ENCODE measurements at places on chromosomes 5 and 9. TPM values are rescaled to one million over a fixed set of nuclear protein-coding genes. Genes with fewer than 3 reads are reported as not detected.

The MYORG gene
- 2.1 TPM for polyA plus RNA-seq

The OTULINL gene
- 3.5 TPM for polyA plus RNA-seq

The CDX1 gene
- 30.2 TPM for polyA plus RNA-seq

The SCGB3A2 gene
- 2.0 TPM for polyA plus RNA-seq

The FOXI1 gene
- polyA plus RNA-seq, result not detected

The SPINK6 gene
- polyA plus RNA-seq, result not detected

GRCh38 chr9:98823666-98824334, 16.3 kb downstream of the GALNT12 start:
- DNase-seq, result no peak

DNA sequence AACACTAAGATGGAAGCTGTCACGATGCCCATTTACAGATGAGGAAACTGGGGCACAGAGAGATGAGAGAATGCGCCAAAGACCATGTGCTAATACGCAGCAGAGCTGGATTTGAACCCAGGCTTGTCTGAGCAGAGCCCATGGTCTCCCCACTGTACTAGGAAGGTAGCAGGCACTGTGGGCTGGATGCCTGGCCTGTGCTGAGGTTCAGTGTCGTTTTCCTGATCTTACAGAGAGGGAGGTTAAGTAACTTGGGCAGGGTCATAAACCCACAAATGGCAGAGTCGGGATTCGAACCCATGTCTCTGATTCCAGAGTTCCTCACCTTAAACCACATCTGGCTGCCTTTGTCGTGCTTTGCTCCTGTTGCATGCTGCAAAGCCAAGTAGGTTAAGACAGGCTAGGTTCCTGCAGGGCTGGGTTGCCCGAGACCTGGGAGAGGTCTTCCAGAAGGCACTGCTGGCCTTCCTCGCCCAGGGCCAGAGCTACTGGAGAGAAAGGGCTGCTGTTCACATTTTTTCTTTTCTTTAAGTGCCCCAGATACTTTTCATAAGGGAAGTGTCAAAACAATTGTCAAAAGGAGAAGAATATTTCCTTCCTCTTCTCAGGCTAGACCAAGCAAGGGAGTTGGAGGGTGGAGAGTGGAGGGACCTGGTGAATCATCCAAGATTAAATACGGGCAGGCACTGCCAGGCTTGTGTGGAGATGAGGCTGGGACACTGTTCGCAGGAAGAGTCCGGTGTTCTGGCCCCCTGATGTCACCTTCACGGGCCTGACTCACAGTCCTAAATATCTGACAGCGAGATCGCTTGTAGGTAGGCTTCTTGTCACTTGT, 3.2 kb downstream of the NEK6 start:
- no peak for DNase-seq

- DNase-seq, result no peak
Measured at GRCh38 chr5:115349001-115349817, 52.8 kb upstream of the CCDC112 start.

DNA sequence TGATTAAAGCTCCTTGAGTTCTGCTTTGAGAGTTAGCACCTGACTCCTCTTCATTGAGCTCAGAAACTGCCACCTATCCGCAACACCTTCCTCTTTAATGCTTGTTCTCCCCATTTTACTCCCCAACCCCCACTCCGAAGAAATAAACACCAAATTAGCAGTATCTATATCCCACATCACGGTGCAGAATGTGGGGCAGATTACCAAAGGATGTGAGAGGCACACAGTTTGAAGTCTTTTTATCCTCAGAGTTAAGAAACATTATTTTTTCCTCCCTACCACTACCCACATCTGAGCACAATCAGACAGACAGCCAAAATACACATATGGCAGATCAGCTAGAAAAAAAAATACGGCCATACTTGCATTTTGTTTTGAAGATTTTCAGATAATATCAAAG, 26.1 kb upstream of the IL7R start:
- DNase-seq, result no peak

GRCh38 chr5:87233143-87233542, 34.5 kb upstream of the RASA1 start:
- DNase-seq, result no peak

DNA sequence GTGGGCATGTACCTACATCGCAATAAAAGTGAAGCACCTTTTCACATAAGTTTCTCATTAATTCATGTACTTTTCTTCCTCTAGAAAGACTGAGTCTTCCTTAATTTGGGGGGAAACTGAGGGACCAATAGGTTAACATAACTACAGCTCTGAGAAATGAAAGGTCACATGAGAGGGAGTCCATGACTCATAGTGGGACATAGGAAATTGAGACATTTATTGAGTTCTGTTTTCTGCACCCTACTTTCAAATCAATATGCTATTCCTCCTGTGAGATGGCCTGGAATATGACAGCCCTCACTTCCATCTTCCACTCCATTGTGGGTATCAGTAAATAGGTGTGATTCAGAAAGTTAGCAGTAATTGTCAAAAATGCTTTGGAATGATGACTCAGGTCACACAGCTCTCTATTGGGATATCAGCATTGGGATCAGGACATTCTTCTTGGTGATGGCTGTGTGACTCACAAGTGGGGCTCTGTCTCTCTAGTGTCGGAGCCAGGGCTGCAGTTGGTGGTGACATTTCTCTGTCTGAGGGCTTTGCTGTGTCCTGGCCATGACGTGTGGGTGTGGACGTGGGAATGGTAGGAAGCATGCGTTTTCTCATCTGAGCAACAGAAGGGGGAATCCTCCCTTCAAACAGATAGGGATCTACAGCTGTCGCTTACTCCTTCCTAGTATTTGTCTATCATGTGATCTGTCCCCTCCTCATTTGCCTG, 125.0 kb downstream of the TRIO start:
- DNase-seq, result no peak

GRCh38 chr9:106111039-106111730, 416.8 kb downstream of the TMEM38B start:
- DNase-seq, result no peak

DNA sequence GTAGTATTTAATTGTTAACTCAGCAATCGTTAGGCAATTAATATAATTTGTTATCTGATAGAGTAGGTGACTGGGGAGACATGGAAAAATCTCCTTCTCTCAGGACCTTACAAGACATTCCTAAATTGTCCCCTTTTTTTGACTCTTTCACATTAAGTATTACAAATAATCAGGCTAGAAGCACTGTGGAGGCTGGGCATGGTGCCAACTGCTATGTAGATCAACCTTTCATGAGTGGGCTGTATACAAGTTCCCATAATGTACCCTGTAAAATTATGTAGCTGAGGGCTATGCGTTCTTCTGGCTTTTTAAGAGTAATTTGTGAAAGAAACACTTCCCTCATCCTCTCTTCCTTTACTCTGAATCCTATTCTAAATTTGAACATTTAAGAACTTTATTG, 140.2 kb downstream of the NFIB start:
- no peak for DNase-seq

GRCh38 chr5:135657536-135658305, 78.9 kb upstream of the CXCL14 start:
- no peak for DNase-seq

- no peak for DNase-seq
Measured at GRCh38 chr9:104142799-104143549, 48.9 kb downstream of the SMC2 start.

GRCh38 chr9:115327436-115328122, 209.6 kb upstream of the TNC start:
- DNase-seq, result no peak

- DNase-seq, result no peak
Measured at GRCh38 chr5:110812639-110813038, 73.8 kb downstream of the SLC25A46 start.

DNA sequence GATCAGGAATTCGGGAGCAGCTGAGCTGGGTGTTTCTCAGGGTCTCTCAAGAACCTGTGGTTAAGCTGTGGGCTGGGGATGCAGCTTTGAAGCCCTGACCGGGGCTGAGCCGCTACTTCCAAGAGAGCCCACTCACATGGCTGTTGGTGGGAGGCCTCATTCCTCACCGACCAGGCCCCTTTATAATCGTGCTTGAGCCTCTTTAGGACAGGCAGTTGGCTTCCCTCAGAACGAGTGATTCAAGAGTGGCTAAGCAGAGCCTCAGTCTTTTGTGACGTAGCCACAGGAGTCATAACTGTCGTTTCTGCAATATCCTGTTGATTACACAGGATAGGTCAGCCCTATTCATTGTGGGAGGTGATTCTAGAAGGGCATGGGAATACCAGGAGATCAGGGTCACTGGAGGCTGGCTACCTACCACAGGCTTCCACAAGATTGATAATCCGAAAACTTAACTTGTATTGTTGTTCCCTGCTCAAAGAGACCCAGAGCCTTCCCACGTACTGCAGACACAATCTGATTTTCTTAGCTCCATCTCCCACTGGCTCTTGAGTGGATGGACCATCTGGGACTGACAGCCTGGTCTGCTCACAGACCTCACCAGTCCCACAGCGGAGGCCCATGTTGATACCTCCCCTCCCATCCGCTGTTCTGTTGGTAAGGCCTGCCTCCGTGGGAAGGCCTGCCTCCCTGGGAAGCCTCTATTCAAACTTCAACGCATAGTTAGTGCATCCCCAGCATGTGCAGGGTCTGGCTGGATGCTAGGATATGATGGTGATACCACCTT, 3.0 kb upstream of the ERGIC1 start:
- no peak for DNase-seq

DNA sequence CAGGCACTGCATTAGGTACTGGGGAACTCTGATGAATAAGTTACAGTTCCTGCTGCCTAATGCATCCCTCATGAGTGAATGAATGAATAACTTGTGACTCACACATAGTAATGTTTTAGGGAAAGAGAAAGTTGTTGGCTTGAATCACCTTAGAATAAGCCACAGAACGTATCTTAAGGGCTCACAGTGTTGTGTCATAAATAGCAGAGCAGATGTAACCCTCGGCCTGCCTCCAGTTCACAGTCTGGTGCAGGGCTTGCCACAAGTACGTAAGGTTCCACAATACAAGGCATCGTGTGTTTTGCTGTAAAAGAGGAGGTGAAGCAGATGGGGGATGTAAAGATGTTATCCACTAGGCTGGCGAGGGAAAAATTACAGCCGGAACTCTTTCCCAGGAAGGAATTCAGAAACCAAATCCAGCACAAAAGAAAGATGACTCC, 218.7 kb downstream of the TRPM3 start:
- peak; percentile 51 for DNase-seq

GRCh38 chr5:167902298-167902697, 389.1 kb upstream of the WWC1 start:
- DNase-seq, result no peak

GRCh38 chr5:95664204-95664786, 17.7 kb downstream of the RFESD start:
- DNase-seq, result no peak

DNA sequence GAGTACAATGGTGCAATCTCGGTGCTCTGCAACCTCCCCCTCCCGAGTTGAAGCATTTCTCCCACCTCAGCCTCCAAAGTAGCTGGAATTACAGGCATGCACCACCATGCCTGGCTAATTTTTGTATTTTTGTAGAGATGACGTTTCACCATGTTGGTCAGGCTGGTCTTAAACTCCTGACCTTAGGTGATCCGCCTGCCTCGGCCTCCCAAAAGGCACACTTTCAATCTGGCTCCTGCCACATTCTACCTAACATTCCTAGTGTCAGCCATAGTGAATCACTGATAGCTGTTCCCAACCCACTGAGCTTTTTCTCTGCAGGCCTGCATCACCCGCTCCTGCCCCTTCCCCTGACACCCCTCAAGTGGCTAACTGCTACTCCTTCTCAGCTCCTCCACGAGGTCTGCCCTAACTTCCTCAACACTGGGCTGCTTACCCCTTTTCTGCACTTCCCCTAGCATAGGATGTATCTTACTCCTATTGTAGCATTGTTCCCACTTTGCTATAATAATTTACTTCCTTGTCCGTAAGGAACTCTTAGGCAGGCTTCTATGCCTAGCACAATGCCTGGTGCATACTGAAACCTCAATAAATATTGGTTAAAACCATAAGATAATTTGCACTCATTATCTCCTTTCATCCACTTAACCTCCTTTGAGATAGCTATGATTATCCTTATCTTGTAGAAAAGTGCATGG, 42.0 kb upstream of the LIFR start:
- no peak for DNase-seq

DNA sequence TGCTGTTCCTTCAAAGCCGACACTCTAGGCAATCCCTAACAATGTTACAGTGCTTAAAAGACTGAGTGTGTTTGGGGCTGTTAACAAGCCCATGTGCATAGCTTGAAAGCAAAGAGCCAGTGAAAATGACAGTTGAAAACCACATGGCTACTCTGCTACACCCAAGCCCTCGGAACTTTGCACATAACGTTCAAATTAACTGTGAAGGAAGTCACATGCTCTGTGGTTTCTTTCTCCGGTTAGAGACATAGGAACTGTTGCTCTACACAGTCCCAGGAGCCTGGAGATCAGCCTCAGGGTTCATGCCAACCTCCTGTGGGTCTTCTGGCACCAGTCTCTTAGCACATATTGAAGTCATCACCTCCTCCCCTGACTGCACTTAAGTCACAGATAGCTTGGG, 51.1 kb downstream of the C9orf152 start:
- DNase-seq, result no peak

DNA sequence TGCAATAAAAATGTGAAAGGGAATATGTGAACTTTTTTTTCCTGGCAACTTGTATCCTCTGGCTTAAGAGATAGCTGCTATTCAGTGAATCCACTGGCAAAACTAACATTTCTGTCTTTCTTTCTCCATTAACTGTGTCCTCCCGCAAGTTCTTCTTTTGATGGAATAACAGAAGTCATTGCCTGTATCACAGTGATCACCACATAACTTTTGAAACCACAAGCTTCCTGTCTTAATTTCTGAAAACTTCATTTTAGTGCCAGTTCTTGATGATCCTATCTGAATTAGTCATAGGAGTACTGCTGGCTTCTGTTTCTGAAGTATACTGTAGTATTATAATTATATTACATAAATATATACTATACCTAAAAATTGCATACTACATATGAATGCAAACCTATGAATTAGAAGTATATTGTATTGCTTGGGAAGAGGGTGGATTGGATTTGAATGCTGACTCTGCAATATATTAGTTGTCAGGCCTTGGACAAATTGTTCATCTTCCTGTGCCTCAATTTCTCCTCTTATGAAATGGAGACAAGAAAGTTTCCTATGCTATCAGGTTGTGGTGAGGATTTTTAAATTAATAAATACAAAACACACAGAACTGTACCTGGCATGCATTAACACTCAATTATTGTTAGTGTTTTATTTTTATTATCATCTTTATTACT, 441.6 kb downstream of the CETN3 start:
- no peak for DNase-seq

GRCh38 chr5:133331941-133332340, 280.1 kb downstream of the HSPA4 start:
- peak; percentile 55 for DNase-seq

DNA sequence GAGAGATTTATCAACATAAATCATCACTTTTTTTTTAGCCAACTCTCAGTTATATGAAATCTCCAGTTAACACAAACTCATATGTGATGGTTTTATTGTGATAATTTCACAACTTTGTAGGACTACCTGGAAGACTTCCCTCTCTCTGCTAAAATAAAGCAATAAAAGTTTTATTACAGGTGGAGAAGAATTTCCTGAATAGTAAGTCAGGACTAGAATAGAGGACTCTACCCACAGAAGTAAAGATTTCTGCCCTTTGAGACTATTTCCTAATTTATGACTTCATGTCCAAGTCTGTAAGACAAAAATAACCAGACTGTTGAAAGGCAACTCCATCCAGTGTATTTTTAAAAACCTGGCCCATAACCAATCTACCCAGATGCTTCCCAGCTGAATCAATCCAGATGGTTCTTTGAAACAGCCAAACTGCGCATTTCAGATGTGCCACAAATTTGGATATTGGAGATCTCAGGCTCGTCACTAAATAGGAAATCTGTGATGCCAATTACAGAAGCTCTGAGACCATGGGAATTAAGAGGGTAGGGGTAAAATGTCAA, 234.0 kb upstream of the NMUR2 start:
- DNase-seq, result no peak

- no peak for DNase-seq
Measured at GRCh38 chr9:81898851-81899250, 29.4 kb upstream of the SPATA31D4 start.

Measured in aorta (tissue), 5 donors.